ENCODE measurements at places on chromosomes 11 and 22.
A peak's percentile ranks its signal among the peaks of the same experiment; 100 is the strongest.

GRCh38 chr11:30459821-30460220 is 126.3 kb downstream of the MPPED2 start:
- DNase-seq, result no peak

GRCh38 chr11:130087294-130087926 is 17.7 kb downstream of the APLP2 start:
- DNase-seq, result no peak

DNA sequence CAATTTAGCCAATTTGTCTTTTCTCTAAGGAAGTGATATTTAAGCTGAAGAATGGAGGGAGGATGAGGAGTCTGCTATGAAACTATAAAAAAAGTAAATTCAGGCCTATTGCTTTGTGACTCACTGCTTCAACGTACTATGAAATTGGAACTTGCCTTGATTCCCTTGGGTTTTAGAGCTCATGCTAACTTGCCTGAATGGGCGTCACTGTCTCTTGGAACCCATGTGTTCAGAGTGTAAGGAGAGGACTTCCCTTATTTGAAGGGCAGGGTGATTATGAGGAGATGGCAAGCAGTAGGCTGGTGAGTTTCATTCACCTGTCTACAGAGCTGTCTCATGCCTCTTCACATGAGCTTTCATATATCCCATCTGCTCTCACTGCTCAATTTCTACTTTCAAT is 28.7 kb upstream of the WT1 start:
- DNase-seq, result no peak

DNA sequence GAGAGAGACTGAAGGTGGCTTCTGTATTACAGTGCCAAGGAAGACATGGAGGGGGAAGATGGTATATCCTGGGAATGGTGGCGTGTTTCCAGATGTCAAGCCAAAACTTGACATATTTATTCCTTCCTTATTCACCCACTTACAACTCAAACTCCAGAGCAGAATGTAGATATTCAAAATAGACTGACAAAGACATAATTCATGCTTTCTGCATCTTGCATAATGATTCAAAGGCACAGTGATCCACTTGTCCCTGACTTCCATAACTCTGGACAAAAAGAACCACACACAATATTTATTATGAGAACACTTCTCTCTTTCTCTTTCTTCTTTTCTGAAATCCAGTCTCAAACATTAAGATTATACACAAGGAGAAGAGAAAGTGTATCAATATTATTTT is 48.9 kb downstream of the SLC17A6 start:
- no peak for DNase-seq

DNA sequence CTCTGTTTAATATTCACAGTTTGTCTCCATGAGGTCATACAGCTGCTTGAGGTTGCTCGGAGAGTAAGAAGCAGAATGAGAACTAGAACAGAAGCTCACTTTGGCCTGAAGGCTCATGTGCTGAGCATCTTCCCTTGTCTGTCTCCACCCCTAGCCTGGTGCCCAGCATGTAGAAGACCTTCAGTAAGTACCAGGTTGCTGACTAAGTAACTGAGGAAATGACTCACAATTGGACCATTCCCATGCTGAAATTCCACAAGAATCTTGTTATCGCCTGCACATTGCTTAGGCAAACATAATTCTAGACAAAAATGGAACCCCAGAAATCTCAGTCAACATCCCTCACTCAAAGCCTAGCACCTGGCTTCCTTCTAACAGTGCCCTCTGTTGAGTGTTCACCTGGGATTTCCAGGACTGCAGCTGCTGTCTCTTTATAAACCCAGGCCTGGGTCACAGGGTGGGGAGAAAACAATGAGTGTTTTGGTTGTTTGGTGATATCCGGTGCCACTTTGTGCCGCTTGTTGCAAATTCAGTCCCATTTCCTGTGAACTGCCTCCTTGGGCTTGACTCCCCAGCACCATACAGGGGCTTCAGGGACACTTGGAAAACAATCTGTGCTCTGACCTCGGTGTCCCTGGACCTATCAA is 406.8 kb downstream of the ETS1 start:
- no peak for DNase-seq

DNA sequence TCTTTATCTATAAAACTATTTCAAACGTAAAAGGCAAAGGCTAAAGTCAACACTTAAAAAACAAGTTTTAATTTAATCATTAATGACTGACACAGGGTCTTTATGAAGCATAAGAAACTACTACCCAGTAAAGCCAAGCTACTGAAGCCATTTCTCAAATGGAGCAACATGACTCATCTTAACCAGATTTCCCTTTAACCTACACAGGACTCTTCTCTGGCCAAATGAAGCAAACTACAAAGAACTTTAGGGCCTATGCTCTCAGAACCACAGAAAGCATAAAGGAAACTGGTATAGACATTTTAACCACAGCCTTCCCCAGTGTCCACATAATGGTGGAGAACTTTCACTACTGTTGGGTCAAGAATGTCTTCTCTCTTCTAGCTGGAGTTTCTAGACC is 34.7 kb downstream of the ALG9 start:
- DNase-seq, result no peak

- DNase-seq, result no peak
These were observed 36.1 kb downstream of the ME3 start for GRCh38 chr11:86636275-86636674.

DNA sequence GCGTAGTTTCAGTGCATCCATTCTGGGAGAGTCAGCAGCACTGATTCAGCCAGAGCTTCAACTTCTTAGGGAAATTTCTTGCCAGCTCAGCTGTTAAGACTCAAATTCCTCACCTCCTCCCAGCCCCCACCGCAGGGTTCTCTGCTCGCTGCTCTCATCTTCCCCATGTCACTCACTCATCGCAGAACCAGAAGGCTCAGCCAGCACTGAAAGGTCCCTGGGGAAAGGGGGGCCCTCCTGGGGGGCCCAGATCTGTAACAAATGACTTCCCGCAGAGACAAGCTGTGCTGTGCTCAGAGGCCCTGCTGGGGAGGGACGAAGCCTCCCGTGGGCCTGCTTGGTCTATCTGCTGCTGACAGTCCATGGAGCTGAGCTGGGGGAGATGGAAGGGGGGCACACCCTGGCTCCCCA is 220.6 kb downstream of the NTM start:
- DNase-seq, result no peak

DNA sequence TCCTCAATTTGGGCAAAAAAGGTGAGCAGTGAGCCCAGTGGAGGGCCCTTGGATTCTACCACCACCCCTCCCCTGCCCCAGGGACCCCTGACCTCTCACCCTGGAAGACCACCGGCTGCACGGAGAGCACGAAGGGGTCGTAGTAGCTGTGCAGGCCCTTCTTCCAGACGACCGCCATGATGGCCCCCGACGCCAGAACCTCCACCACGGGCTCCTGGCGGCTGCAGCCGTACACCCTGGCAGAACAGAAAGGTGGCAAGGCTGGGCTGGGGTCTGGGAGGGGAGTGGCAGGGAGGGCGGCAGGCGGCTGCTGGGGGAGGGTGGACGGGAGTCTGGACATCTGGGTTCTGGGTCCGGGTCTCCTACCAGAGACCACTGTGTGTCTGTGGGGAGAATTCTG is 23.3 kb downstream of the TMPRSS6 start:
- DNase-seq, result no peak

GRCh38 chr11:5986885-5987284 is at the start of gene OR52L1:
Gene OR52L1, minus strand, starts transcription at chr11:5986985. Its CDS starts 55 bp downstream, at chr11:5986930.
- no peak for DNase-seq

DNA sequence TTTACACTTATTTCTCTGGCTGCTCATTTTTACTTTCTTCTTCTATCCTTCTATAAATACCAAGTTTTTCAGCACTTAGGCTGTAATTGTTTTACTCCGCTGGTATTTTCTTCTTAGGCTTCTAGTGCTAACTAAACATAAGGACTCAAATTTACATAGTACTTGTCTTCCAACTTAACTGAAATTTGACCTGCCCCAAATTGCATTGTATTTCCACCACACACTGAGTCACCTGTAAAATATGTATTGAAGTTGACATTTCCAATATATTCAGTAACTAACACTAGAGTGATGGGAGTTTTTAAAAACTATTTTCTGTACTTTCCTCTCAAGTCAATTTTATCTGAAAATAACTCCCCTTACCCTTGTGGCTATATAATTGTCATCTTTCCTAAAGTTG is 1794.1 kb upstream of the RAG2 start:
- DNase-seq, result no peak

DNA sequence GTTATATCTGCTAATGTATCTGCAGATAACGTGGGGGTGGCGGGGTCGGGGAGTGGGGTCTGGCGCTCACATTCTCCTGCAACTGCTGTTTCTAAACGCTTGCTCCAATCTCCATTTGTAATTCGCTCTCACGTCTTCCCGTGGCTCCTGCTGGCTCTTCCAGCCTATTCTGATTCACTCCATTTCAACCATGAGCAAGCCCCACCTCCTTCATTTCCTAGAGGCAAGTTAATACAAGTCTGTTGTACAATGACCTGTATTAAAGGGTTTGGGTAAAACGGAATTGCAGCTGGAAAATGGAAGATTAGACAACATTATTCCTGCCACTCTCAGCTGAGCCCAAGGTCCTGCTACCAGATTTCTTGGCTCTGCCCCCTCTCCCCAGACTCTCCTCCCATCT is 132.3 kb downstream of the CSNK2A3 start:
- no peak for DNase-seq

GRCh38 chr11:111978028-111978771 is 41.1 kb downstream of the DIXDC1 start:
- DNase-seq, result peak; percentile 57

DNA sequence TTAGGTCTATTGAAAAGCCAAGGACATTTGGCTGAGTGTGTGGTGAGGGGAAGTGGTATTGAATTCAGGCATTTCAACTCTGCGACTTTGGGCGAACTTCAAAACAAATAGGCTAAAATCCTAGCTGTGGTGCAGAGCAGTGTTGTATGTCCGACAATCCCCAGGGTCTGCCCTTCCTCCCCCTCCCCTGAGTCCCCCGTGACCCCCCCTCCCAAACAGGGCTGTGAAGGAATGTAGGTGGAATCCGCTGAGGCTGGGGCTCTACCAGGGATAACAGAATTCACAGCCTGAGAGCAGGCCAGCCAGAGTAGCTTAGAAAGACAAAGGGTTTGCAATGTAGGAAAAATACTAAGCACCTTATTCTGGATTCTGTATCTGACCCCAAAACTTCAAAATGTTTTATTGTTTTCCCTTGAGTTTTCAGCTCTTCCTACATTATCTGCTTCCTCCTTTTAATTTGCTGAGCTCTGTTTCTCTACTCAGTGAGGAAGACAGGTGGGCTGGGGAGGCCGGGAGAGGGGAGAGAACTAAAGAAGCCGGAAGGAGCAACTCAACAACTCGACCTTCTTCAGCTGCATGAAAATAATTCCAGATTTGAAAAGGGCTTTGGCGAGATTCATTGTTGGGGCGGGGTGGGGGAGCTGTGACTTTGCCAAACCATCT is 315.2 kb downstream of the BLID start:
- DNase-seq, result no peak

DNA sequence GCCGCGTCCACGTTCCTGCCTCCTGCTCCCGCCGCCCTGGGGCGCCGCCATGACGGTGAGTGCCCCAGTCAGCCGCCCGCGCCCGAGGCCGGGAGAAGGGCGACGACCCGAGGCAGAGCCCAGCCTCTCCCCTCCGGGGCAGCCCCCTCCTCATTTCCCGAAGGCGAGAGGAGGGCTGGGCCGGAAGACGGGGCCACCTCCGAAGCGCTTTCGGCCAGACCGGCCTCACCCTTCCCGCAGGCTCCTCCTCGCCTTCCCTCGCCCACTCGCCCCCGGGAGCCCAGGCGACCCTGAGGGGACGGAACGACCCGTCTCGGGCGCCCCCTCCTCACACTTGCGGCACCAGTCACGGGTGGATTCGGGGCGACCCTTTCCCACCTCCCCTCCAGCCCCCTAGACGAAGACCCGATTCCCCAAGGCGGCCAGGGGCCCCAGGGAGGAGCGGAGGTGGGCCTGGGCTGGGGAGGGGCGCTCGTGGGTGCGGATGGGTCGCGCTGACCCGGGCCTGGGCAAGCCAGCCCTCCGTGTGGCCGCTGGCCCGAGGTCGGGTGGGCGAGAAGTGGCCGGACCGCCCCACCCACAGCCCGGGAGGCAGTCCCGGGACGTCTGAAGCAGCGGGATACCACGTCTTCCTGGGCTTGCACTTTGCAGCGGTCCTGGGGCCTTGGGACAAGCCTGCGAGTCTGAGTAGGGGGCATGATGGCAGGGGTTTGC is 49.7 kb downstream of the TRIOBP start:
- no peak for DNase-seq

DNA sequence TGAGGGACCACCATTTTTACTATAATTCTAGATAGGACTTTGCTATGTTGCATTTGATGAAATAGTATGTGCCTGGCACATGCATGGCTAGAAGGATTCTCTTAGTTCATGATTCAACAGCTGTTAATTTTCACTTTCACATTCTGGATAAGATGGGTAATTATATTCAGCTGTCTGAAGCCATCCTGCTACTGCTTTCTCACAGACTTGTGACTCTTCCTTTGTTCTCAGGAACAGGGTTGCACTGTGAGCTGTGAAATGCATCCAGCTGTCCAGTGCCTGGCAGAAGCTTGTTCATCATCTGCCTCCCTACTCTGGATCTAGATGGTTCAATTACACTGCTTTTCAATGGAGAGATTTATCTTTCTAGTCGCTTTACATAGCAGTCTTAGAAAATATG is 610.1 kb upstream of the ANO5 start:
- no peak for DNase-seq

- DNase-seq, result no peak
These were observed 16.0 kb downstream of the ZFP91 start for GRCh38 chr11:58594826-58595225.
